AG04450 (cell line): ENCODE measurements at places on chromosomes 4 and X. TPM values are rescaled to one million over a fixed set of nuclear protein-coding genes. Genes with fewer than 3 reads are reported as not detected.

DNA sequence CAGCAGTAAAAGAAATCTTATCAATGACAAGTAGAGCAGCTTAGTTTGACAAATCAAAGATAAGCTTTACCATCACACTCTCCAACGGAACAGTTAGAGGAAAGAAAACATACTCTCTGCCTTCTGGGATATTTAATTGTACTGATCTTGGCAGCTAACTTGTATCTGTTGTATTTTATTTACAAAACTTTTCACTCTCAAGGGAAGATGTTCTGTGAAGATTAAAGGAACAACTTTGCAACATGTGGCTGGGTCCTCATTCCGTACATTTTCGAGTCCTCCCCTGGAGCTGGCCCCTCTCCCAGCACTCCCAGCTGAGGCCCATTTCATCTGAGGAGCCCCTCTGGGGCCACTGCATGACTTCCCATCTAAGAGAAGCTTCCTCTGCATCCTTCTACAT is 74.4 kb downstream of the RPS3A start:
- DNase-seq, result no peak

CTSO gene
- 19.0 and 24.0 TPM in 2 replicates for polyA plus RNA-seq

DNA sequence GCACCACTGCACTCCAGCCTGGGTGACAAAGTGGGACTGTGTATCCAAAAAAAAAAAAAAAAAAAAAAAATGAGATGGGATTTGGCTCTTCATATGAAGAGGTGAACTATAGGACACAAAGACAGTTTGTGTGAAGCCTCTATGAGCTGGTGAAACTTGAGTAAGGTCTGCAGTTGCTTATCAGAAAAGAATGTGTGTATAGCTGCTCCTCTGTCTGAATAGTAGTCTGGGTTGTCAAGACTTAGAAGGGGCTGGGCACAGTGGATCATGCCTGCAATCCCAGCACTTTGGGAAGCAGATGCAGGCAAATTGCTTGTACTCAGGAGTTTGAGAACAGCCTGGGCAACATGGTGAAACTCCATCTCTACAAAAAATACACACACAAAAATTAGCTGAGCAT is 82.8 kb downstream of the ARSF start:
- no peak for DNase-seq

DNA sequence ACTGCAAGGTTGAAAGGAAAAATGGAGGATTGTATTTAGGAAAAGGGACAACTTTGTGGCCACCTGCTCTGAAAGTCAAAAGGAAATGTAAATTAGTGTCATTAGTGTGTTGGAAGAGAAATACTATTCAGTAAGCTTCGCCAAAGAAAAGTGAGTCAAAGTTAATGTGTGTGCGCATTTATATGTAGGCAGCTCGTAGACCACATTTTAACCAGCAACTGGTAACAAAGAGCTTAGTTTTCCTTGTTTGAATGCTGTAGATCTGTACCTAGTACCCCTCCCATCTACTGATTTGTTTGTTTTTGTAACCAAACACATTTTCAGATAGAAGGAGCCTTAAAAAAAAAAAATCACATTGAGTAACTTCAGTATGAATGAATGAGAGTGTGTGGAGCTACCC is 69.3 kb downstream of the GPAT3 start:
- no peak for DNase-seq

PNCK gene
- polyA plus RNA-seq, result 0.17 TPM in 1 of 2 replicates, not detected in the other

MAD2L1 gene
- 11.4 and 18.6 TPM in 2 replicates for polyA plus RNA-seq

DNA sequence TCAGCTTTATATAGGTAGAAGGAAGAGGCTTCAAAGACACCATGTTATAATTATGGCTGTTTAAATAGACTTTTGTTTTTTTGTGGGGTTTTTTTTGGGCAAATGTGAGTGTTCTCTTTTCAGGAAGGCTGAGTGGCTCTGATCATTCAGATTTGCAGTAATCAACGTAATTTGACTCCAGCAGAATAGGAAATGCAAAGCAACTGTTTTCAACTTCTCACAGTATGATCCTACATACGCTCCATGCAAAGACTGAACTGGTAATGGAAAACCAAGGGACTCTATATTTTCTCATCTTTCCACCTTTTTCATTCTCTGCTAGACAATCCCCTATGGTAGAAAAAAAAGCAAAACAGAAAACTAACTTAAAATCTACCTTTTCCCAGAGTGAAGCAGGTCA is 10.8 kb downstream of the ADH1B start:
- no peak for DNase-seq

CT45A3 gene
- not detected in 2 replicates for polyA plus RNA-seq

MAGEC2 gene
- not detected in 2 replicates for polyA plus RNA-seq

DNA sequence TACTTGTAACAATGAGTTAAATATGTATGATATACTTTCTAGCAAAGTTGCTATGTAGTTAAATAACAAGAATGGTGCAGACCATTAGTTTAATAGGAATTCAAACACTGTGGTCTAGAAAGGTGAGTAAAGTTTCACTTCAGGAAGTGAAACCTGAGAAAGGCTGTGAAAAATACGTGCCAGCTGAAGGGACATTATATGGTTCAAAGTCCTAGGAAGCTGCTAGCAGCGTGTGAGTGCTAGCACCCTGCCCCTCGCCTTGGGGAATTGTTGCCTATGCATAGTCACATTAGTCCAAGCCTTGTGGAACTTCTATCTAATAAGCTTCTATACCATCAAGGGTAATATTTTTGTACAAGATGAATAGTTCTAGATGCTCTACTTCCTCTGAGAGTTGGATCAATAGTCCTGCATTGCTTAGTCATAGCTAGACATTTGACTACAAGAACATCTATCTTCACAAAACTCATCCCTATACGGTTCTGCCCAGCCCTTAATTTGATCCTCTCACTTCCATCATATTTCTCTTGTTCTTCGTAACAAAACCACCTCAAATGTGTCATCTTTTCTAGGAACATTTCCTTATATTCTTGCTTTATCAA is 45.8 kb upstream of the ARSJ start:
- DNase-seq, result no peak

- no peak for DNase-seq
Observed at GRCh38 chr4:99826016-99826415, 9.4 kb downstream of the DAPP1 start.

- DNase-seq, result no peak
Observed at GRCh38 chrX:136752346-136752745, 28.4 kb downstream of the ARHGEF6 start.

NXT2 gene
- polyA plus RNA-seq, result 7.8 and 10.5 TPM in 2 replicates

- DNase-seq, result no peak
Observed at GRCh38 chrX:82721891-82722290, 786.2 kb upstream of the POU3F4 start.

DNA sequence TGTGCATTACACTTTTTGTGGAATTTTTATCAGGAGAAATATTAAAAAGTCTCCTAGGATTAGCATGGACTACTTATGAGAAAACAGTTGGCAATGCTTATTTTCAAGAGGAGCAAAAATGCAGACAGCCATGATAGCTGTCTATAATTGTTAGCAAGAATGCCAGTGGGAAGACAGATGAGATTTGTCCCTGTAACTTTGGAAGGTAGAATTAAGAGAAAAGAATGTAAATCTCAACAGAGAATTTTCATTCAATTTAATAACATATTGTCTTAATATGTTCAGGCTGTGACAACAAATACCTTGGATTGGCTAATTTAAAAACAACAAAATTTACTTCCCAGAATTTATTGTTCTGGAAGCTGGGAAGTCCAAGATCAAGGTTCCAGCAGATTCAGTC is 349.2 kb downstream of the IQCM start:
- no peak for DNase-seq
